Fibroblast of skin of back (primary cell): ENCODE measurements at places on chromosomes 2 and 18.

DNA sequence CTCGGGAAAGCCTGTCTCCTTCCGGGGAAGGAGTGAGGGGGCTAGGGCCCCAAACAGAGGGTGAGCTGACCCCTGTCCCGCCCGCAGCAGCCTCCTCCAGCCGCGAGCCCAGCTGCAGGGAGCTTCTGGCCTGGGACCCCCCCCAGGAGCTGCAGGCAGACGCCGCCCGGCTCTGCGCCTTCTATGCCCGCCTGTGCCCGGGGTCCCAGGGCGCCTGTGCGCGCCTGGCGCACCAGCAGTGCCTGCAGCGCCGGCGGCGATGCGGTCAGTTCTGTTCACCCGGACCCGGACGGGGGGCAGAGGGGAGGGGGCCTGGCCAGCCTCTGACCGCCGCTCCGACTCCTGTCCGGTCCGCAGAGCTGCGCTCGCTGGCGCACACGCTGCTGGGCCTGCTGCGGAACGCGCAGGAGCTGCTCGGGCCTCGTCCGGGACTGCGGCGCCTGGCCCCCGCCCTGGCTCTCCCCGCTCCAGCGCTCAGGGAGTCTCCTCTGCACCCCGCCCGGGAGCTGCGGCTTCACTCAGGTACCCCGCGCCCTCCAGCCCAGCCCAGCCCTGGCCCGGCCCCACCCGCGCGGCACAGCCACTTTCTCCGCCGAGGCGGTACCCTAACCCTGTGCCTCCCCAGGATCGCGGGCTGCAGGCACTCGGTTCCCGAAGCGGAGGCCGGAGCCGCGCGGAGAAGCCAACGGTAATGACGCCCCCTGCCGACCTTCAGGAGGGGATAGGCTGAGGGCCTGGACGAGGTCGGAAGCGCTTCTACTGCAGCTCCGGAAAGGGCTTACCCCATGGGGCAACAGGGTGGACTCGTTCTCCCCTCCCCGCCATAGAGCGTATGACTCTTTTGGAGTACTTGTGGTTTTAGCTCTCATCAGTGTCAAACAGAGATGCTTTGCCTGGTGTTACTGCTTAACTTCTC, 2.0 kb upstream of the CHRND start:
- DNase-seq = peak; percentile 44

DNA sequence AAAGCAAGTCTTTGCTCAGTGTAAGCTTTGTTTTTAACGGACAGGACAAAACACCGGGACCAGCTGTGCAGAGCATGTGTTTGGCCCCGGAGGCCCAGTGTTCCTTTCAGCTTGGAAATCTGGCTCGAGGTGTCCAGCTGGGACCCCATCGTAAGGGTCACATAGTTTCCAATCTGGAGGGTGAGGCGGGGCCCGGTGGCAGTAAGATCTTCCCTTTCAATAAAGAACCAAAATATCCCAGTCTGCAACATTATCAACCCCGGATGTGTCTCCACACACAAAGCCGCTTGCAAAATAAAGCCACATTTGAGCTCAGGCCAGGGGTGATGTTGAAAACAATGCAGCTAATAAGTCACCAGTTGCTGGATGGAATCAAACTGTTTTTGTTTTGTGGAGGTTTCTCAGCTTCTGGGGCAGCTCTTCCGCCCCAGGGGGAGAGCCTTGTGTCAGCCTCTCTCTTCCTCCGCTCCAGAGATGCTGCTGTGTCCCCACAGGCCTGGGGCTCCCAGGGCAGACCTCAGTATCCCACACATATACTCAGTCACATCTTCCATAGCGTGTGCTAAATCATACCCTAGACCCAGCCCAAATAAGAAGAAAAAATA, 138.6 kb upstream of the GLI2 start:
- DNase-seq = peak; percentile 36

DNA sequence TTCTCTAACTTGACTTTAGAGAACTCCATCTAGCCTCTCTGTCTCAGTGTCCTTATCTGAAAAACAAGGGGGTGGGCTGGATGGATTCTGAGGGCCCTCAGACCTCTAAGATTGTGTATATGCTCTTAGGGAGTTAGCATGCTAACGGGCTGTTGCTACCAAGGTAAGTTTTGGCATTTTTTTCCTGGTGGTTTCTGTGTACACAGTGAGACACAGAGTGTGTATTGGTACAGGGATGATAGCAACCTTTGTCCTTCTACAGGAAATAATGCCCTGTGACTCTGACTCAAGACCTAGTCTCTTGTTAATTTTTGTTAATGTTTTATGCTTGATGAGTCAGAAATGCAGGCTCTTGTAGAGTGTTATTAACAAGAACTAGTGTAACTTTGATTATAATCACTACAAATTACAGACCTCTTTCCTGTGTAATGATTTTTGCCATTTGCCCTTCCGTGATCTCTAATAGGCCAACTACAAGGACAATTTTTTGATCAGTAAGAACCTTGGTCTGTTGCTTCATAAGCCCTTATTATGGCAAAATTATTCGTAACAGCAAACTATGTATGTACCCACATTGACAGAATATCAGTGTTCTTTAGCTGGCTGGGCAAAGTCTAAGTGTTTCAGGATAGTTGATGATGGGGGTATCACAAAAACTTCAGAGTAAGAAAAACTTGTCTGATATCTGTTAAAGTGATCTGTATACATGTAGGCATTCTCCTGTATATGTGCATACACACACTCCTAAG, 89.7 kb downstream of the SPTBN1 start:
- peak; percentile 25 for DNase-seq

GRCh38 chr2:190533968-190534309, 583 bp downstream of the NEMP2 start:
- no peak for DNase-seq

DNA sequence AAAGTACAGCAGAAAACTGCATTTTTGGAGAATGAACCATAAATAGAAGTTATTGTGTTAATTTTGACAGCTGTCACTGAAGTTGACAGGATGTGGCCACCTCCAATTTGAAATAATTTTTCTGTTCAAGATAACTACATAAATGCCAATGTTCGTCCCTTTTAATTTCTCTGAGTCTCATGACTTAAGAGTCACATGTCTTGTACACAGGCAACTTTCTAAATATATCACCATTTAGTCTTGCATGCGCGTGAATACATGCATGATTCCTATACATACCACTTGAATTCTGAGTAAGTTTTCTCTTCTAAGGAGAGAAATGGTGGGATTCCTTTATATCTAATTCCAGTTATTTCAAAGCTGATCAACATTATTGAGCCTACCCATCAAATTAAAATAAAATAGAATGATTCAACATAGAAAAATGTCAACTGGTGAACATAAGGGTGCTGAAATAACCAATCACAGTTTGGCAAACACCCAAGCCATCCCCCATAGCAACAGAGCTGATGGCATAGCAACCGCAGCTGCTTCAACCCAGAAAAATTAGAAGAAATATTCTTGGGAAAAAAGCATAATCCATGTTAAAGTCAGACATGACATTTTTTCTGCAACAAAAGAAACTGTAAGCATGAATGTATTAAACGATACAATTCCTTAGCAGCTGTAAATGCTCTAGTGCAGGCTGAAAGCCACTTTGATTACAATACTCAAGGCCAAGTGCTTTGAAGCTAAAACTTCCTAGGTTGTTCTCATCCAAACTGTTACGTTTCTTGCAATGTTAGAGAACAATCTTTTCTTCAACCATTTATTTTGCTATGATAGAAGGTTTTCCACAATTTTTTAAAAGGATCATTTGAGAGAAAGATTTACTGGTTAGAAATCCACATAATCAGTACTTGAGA, 282.7 kb downstream of the DLGAP1 start:
- DNase-seq = no peak

DNA sequence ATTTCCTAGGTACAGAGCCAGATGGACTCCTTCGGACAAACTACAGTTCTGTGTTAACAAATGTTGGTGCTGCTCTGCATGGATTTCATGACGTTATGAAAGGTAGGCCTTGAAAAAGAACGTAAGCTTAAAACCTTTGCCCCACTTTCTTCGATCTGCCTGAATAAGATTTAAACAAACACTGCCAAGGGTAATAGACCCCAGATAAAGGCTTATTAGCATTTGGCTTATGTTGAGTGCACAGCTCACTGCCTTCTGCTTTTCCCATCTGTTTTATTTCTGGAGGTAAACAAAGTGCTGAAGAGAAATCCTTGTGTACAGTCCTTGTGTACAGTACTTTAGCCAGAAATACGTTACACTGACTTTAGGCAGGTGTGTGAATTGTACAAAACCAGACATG, 50.0 kb upstream of the STON1 start:
- DNase-seq = no peak

DNA sequence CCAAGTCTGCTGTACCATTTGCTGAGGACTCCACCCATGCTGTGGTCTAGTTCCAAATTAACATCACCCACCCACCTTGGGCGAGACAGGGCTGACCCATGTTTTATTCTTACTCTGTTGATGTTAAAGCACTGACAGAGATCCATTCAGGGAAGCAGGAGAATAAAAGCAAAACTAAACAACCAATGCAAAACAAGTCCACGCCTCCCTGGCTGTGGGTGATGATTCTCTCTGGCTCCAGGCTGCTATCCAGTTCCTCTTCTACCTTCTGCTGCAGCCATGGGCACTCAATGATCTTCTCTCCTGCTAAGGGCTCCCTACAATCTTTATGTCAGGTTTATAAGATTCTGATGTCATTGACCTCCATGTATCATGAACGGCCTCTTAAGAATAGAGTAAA, 786.6 kb upstream of the ID2 start:
- no peak for DNase-seq

- no peak for DNase-seq
These were observed 77.0 kb downstream of the EDAR start for GRCh38 chr2:108911807-108912628.

DNA sequence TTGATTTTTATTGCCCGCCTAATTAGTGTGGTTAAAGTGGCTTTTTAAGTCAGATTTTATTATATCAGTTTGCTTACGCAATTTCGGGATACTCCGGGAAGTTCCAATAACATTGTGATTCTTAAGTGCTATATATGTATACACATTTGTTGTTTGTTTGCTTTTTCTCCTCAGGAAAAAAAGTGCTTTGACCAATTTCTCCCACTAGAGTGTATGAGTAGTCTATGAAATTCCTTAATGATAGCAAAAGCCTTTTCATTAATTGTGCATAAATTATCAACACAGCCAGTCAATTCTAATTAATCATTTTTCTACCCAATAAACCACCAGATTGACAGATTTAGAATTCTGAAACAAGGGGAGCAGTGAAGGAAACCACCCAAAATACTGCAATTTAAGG, 172.2 kb downstream of the DPP10 start:
- DNase-seq = no peak

GRCh38 chr2:158269143-158269542, 167.5 kb downstream of the UPP2 start:
- DNase-seq = no peak

GRCh38 chr2:55168221-55169154, 63.6 kb downstream of the CLHC1 start:
- DNase-seq = peak; percentile 92

GRCh38 chr2:186064507-186064906, 325.9 kb downstream of the FSIP2 start:
- DNase-seq = no peak

DNA sequence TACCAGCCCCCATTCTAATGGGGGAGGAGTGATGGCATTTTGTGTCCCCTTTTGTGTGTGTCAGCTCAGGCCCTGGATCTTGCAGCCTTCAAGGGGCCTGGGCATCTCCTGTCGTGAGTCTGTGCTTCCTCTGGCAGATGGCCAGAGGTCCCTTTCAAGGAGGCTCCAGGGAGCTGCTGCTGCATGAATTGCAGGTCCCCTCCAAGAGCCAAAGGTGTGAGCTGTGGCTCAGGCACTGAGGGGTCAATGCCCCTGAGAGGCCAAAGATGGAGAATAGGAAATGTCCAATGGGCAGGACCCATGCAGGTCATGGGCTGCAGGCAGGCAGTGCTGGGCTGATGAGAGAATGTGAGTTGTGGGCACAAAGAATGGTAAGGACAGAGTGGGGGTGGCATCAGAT, 10.4 kb downstream of the MAB21L4 start:
- no peak for DNase-seq

- peak; percentile 38 for DNase-seq
These were observed 410.7 kb upstream of the DSEL start for GRCh38 chr18:67926929-67927864.

DNA sequence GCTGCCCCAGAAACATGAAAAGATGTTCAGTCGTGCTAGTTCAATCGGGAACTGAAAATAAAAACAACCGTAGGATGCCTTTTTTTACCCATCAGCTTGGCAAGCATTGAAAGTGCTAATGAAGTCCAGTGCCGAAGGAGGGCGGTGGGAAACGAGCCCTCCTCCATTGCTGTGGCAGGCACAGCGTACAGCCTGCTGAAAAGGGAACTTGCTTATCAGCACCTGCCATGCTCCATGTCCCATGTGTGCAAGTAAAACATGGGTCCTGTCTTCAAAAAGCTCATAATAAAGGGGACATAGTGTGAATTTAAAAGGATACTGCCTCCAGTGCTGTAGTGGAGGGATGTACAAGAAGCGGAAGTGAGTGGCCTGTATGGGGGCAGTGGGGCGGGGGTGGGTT, 82.4 kb downstream of the ARMC9 start:
- no peak for DNase-seq

GRCh38 chr2:153106802-153107477, 371.6 kb downstream of the RPRM start:
- DNase-seq = no peak

DNA sequence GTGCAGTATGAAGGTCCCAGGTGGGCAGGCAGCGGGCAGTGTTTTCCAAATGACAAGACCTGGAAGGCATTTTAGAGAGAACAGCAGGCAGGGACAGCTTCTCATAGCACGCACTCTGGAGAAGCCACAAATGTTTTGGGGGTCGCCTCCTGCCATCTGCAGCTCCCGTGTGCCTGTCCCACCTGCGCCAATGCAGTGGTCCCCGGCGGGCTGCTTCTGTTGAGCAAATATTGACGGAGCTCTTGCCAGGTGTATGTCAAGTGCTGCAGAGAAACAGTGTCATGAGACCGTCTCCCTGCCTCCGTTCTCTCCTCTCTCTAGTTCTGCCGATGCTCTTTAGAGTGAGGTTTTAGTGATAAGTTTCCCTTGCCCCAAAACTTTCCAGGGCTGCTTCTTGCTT, 174.8 kb downstream of the LDLRAD4 start:
- DNase-seq = no peak

GRCh38 chr2:471560-471959, 183.7 kb upstream of the ALKAL2 start:
- DNase-seq = no peak

DNA sequence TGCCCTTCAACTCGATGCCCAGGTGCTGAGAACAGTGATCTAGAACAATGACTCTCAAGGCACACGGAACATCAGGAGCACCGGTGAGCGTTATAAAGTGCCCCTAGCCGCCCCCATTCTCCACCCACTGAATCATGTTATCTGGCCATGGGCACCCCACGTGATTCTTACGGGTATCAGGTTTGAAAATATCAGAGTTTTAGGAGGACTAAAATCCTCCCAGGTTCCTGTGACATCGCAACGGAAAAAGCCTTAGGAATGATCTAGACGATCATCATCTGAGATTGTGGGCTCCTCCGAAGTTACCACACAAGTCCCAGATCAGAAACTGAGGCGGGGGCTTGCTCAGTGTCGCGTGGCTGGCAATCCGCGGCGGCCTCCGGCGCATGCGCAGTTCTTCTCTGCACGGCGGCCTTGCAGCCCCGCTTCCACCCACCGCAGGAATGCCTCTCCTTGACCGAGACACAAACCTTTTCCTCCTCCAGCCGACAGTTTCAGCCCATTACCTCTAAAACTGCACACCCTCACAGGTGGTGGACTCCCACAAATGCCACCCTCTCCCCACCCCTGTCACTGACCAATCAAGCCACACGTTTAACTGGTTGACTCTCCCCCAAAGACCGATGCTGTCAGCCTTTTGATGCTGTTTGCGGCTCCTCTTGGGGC, 5.8 kb upstream of the MRPL33 start:
- DNase-seq = peak; percentile 44

GRCh38 chr18:32707586-32707985, 65.2 kb downstream of the KLHL14 start:
- no peak for DNase-seq

GRCh38 chr2:35548171-35548570, 807.4 kb upstream of the CRIM1 start:
- peak; percentile 33 for DNase-seq
